ENCODE measurements at places on chromosomes 11 and 22. TPM values are rescaled to one million over a fixed set of nuclear protein-coding genes. Genes with fewer than 3 reads are reported as not detected.

DNA sequence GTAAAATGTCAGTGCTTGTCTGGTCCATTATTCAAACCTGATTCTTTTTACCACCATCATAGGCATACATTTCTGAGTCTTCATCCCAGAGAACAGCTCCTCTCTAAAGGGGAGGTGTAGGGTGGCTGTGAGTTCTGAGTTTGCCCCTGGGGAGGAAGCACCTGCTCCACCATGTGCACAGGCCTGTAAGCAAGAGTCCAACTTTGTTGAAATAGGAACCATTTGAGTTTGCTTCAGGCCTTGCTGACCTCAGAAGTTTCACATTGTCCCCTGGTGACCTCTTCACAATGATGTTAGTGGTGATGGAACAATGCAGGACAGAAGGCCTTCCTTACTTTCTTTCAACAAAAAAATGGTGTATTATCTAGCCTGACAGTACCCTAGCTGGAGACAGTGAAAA, 54.6 kb upstream of the TOP3B start:
- DNase-seq: no peak

DNA sequence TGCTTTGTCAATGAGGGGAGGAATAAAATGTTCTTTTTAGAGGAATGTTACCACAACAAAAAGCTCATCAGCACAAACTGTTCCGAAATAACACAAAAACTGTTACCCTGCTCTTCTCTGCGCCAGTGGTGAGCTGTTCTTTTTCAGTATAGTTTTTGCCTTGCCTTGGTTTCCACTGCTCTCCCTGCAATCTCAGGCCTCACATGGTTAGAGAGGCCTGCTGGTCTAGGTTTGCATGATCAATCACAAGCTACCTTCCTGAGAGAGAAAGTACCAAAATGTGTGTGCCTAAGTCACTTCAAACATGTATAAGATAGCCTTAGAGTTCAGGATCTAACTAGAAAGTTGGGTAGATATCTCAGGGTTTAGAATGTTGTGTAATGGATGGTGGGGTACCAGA, 114.6 kb downstream of the STIM1 start:
- DNase-seq: no peak

The EMID1 gene
- 5.7 TPM for total RNA-seq

The KRTAP5-11 gene
- total RNA-seq: not detected

GRCh38 chr11:110870816-110871522, 158.7 kb upstream of the ARHGAP20 start:
- DNase-seq: no peak
